ENCODE measurements at places on chromosomes 13 and 19. TPM values are rescaled to one million over a fixed set of nuclear protein-coding genes. Genes with fewer than 3 reads are reported as not detected.

GRCh38 chr13:100876044-100876403 lies 201.4 kb upstream of the TMTC4 start:
- DNase-seq = no peak
- H3K4me1 ChIP-seq = no peaks in the 10 kb centered on the region
- no peaks in the 10 kb centered on the region for H3K27me3 ChIP-seq
- no peaks in the 10 kb centered on the region for H3K36me3 ChIP-seq

DNA sequence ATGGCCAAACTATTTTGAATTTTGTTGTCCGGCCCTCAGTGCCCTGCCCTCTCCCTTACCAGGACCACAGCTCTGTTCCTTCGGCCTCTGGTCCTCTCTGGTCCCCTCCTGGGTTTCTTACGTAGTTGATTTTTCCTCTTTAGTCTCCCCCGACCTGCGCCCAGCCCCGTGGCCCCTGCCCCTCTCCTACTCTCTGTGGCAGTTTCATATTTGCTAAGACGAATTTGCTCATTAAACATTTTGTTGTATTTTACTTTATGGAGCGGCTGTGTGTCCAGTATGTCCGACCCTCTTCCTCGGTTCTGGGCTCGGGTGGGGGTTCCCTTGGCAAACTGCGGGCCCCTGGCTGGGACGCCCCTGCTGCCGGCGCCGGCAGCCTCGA lies 576 bp upstream of the EPN1 start:
- peak overlapping the region; percentile 85 for H3K27ac ChIP-seq
- H3K4me3 ChIP-seq = peak overlapping the region; percentile 28
- H3K4me1 ChIP-seq = peaks cover 42% of the 10 kb centered on the region
- no peak for DNase-seq
- H3K36me3 ChIP-seq = peaks cover 32% of the 10 kb centered on the region
- no peaks in the 10 kb centered on the region for H3K27me3 ChIP-seq

DNA sequence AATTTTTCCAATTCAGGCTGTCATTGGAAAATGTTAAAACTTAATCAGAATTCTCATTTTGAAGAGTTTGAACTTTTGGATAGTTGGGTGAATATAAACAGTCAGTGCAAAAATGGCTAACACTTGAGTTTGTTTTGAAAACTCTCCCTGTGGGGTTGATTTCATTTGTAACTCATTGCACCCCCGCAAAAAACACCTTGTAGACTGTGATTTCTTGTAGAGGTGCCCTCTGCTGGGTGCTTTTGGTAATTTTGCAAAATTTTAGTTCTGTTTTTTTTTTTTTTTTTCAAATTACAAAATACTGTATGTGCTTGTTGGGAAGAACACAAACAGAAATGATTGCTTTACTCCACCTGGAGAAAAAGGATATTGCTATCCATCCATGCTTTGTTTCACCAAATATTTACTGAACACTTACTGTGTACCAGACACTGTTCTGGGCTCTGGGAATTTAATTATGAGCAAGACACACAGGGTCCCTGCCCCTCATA lies 28.2 kb upstream of the GPI start:
- H3K27me3 ChIP-seq = no peaks in the 10 kb centered on the region
- no peak overlapping the region for H3K4me3 ChIP-seq
- H3K36me3 ChIP-seq = peaks cover 26% of the 10 kb centered on the region
- H3K4me1 ChIP-seq = peaks cover 8% of the 10 kb centered on the region
- DNase-seq = peak; percentile 44

GRCh38 chr13:22061806-22062391 lies 391.0 kb downstream of the FGF9 start:
- peaks cover 69% of the 10 kb centered on the region for H3K4me1 ChIP-seq
- H3K4me3 ChIP-seq = peak overlapping the region; percentile 41
- H3K27me3 ChIP-seq = no peaks in the 10 kb centered on the region
- peak; percentile 55 for DNase-seq

DNA sequence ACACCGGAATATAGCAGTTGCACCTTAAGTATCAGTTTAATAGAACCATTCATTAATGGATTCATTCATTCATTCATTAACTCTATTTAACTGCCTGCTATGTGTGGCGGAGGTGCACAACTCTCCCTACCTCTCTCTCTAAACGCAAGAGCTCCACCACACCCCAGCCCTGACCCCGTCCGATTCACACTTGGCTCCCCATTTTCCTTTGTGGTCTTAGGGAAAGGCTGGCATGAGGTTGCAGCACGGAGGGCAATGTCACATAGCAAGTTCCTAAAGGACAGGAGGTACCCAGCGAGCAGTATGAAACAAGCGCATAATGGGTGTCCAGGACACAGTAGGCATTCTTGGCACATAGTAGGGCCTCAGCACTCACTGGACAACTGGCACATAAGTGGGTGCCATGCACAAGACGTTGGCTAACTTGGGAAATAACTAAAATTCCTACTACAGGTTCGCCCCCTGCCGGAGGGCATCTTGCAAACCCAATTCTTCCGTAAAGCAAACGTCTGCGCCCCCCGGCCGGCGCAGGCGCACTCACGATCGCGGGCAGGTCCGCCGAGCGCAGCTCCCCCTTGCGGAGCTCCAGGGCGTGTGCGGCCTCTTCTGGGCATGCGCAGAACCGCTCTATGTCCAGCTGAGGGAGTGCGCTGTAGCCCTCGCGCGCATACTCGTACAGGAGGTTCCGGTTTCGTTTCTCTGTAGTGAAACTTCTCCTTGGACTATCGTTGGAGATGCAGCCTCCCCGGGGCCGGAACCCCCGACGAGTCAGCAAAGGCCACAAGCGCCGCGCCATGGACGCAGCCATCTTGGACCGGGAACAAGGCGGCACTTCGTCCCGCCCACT lies at the start of gene SARS2:
Gene SARS2, minus strand, starts transcription at position 835 of the 847 bp plus-strand sequence. Its CDS starts 27 bp downstream, at position 808.
- no peaks in the 10 kb centered on the region for H3K27me3 ChIP-seq
- peak; percentile 96 for DNase-seq
- H3K4me3 ChIP-seq = peak within 1 kb of the TSS; percentile 96
- H3K27ac ChIP-seq = peak within 1 kb of the TSS; percentile 95
- H3K4me1 ChIP-seq = peaks cover 49% of the 10 kb centered on the region
- H3K36me3 ChIP-seq = no peaks in the 10 kb centered on the region

DNA sequence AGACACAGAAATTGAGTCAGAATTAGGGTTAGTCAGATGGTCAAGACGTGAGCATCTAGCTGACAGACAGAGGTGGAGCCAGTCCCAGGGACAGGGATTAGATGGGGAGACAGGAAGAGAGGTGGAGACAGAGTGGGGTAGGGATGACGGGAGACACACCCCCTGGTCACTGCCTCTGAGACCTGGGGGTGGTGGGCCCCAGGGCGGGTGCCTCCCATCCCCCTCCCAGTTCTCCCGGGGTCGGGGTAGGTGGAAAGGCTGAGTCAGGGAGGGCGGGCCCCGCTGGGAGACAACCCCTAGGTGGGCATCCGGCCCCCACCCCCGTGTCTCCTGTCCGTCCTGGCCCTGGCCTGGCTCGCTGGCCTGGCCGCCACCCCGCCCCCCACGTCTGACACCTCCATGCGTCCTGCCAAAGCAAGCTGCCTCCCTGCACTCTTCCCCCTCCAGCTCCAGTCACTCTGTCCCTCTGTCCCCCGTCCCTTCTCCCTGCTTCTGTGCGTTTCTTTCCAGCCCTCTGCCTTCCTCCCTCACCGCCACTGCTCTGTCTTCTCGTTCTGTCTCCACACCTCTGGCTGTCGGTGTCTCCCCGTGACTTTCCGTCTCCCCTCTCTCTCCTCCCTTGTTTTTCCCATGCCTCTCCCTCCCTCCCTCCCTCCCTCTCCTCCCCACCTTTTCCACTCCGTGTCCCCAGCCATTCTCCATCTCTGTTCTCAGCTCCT lies 15.1 kb downstream of the CCDC97 start:
- no peak overlapping the region for H3K4me3 ChIP-seq
- H3K36me3 ChIP-seq = peaks cover 22% of the 10 kb centered on the region
- peak; percentile 61 for DNase-seq
- no peaks in the 10 kb centered on the region for H3K27me3 ChIP-seq
- peak overlapping the region; percentile 79 for H3K27ac ChIP-seq

- no peaks in the 10 kb centered on the region for H3K27me3 ChIP-seq
- H3K36me3 ChIP-seq = no peaks in the 10 kb centered on the region
- H3K27ac ChIP-seq = peak overlapping the region; percentile 54
- peak; percentile 24 for DNase-seq
- H3K4me1 ChIP-seq = no peaks in the 10 kb centered on the region
- peak overlapping the region; percentile 41 for H3K4me3 ChIP-seq
These were observed 984 bp downstream of the SIX5 start for GRCh38 chr19:45767881-45768654.

The NDFIP2 gene
- 94.4 TPM for total RNA-seq

The MYH14 gene
- not detected for total RNA-seq

The ZNF878 gene
- total RNA-seq = 0.55 TPM

The CNN1 gene
- total RNA-seq = not detected

The ARRDC2 gene
- total RNA-seq = 33.5 TPM
